Kidney glomerular epithelial cell (primary cell): ENCODE measurements at places on chromosomes 6 and 20.
A peak's percentile ranks its signal among the peaks of the same experiment; 100 is the strongest.

- peak; percentile 62 for DNase-seq
Observed at GRCh38 chr20:50794846-50795634, at the start of gene BCAS4. BCAS4 (plus strand) TSS chr20:50795061; CDS start chr20:50795084, 23 bp downstream.

- DNase-seq, result no peak
Observed at GRCh38 chr6:47277702-47278101, 32.0 kb downstream of the TNFRSF21 start.

GRCh38 chr6:6037179-6037578 lies 30.5 kb upstream of the NRN1 start:
- DNase-seq, result no peak

- no peak for DNase-seq
Observed at GRCh38 chr20:34536798-34537394, 20.7 kb downstream of the DYNLRB1 start.

GRCh38 chr6:77425671-77426070 lies 37.6 kb downstream of the HTR1B start:
- DNase-seq, result no peak

- no peak for DNase-seq
Observed at GRCh38 chr6:131828951-131829350, 21.1 kb downstream of the ENPP1 start.

DNA sequence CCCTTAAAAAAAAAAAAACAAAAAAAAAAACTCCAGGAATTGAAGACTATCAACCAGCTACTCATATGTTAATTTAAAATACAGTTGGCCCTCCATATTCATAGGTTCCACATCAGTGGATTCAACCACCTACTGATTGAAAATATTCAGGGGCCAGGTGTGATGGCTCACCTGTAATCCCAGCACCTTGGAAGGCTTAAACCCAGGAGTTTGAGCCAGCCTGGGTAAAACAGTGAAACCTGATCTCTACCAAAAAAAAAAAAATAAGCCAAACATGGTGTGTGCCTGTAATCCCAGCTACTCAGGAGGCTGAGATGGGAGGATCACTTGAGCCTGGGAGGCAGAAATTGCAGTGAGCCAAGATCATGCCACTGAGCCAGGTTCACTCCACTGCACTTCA lies 72.4 kb upstream of the SMIM8 start:
- no peak for DNase-seq

- DNase-seq, result peak; percentile 41
Observed at GRCh38 chr6:106556368-106556960, 72.8 kb downstream of the RTN4IP1 start.

GRCh38 chr6:119186490-119186889 lies 108.0 kb upstream of the FAM184A start:
- no peak for DNase-seq

- no peak for DNase-seq
Observed at GRCh38 chr6:20669571-20670314, 135.5 kb downstream of the CDKAL1 start.

DNA sequence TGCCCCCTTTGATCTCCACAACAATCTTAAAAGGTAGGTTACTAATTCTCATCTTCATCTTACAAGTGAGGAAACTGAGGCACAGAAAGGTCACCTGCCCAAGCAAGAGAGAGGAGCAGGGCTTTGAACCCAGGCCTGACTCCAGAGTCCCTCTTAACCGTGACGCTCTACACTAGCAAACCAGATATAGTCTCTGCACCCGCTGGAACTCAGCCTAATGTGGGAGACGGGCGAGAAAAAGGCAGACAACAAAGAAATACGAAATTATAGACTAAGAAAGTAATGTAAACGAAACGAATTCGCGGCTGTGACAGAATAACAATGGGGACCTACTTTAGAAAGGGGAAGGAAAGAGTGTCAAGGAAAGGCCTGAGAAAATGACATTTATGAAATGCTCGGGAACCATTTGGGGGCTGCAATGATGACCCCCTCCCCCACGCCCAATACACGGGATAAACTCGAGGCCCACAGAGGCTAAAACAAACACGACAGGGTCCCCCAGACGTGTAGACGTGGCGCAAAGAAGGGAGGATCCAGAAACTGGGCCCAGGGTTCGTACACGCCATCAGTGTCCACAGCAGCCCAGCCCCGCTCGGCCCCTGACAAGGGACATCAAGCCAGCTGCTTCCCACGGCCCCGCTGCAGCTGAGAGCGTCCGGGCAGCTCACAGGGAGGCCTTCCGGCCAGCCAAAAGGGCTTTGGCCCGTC lies 637 bp downstream of the TRPC4AP start:
- DNase-seq, result peak; percentile 28

DNA sequence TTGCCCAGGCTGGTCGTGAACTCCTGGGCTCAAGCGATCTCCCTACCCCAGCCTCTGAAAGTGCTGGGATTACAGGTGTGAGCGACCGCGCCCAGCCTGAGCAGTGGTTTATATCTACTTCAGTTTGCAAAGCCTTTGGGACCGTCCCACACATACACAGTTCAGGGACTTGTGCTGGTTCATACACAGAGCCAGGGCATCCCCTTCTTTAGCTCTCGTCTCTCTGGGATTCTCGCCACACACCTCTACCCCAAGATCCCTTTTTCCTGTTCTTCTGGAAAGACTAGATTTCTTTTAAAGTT lies 12.5 kb downstream of the CAP2 start:
- no peak for DNase-seq

GRCh38 chr6:87407561-87407900 lies 241 bp upstream of the CFAP206 start:
- DNase-seq, result peak; percentile 76

- DNase-seq, result no peak
Observed at GRCh38 chr6:250676-251075, 41.6 kb upstream of the DUSP22 start.

GRCh38 chr20:35636095-35636494 lies 20.5 kb downstream of the SPAG4 start:
- no peak for DNase-seq

DNA sequence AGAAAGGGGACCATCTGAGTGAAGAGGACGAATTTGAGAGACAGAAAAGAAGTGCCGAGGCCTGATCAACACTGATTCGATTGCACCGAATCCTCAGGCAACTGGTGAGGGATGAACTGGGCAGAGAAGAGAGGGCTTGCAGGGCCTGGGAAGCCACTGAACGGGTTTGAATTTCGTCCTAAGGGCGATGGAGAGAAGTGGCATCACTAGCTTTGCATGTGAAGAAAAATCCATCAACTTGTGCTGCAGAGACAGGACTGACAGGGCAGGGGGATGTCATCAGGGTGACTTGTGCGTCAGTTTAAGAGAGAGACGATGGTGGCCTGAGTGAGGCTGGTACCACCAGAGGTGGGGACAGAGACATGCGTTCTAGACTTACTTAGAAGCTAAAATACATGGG lies 73.7 kb upstream of the SLC22A23 start:
- DNase-seq, result no peak

DNA sequence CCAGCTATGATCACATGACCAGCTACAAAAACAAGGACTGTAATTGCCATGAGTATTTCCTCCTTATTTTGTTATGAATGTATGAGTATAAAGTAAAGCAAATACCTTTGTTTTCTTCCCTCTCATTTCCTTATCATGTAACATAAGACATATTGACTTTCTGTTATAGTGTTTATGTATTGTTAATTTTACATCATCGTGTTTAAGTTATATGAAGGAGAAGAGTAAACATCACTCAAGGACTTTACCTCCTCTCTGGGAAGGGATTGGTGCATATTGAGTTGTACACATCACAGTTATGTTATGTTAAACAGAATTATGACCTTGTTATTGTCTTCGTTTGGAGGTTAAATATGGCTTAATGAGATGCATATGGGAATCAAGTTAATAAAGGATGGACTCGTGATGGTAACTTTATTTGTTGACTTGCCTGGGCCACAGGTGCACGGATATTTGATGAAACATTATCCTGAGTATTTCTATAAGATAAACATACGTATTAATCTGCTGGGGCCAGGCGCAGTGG lies 57.3 kb upstream of the CNKSR3 start:
- no peak for DNase-seq

DNA sequence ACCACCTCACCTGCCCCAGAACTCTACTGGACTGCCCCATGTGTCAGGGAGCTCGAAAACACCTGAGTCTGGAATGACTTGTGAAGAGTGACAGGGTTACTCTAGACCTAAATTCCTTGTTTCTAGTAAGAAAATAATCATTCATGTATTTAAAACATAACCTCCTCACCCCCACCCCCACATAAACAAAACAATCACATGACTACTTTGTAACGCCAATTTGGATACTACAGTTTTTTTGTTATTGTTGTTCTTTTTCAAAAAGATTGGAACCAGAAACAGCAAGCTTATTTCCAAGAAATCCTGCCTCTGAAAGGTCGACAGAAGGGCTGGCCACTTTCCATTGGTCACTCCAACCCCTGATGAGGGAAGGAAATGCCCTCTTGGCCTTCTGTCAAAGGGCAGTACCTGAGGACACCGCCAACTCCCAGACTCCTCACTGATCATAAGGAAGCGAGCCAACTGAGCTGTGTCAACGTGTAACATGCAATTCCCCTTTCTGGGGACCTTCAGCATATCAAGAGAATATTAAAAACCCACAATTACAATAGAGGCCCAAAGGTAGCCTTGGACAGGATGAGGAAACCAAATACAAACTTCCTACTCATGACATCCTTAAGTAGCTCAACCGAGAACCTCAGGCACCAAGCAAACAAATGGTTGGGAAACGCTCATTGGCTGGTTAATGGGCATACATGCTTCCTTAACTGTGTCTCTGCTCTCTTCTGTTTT lies 2.6 kb downstream of the MCUR1 start:
- DNase-seq, result no peak

DNA sequence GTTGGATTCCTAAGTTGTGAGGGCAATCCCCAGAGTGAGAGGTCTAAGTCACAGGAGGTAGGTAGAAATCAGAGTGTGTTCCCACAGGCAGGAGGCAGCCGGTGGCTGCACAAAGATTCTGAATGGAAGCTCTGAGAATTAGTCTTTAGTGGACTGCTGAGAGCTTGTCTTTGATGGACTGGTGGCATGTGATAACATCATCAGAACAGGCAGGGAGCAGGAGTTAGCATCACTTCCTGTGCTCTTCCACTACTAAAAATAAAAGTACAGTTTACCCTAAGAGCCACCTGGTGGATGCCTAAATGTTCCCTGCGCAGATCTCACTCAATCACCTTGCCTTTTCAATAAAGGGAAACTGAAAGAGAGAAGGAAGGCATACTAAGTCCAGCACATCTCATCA lies 294.6 kb upstream of the POU3F2 start:
- DNase-seq, result no peak
